ENCODE measurements at places on chromosomes 16 and 17.

DNA sequence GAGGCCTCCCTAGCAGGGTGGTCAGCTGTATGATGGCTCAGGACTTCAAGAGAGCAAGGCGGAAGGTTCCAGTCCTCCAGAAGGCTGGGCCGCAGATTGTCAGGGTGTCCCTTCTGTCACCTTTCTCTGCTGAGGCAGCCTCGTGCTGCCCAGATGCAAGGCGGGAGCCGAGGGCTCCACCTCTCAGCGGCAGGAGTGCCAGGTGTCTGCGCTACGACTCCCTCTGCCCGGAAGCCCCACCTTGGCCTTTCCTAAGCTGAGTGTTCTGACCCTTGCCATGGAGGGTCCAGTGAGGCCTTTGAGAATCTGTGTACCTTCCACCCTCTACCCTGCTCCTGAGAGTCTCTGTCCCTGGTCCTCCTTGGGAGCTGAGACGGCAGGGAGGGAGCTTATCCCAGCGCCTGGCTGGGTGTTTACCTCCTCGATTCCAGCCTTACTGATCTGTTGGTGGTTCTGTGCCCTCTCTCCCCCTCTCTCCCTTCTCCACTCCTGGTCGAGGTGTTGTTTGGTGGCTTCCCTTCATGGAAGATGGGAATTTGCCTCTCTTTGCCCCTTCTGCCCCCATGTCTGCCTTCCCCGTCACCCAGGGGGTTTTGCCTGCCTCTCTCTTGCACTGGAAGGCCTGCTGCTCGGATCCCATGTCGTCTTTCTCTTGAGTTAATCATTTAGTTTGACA lies 2.2 kb upstream of the ZNF750 start:
- no peak for DNase-seq

DNA sequence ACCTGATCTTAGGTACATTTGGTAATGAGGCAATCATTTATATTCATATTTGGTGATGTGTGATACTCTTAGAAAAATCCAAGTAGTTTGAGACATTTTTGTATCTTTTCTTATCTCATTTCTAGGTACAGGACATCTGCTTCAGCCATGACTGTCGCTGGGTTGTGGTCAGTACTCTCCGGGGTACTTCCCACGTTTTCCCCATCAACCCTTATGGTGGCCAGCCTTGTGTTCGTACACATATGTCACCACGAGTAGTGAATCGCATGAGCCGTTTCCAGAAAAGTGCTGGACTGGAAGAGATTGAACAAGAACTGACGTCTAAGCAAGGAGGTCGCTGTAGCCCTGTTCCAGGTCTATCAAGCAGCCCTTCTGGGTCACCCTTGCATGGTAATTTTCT lies 312.2 kb downstream of the BCAS3 start:
- DNase-seq: no peak

DNA sequence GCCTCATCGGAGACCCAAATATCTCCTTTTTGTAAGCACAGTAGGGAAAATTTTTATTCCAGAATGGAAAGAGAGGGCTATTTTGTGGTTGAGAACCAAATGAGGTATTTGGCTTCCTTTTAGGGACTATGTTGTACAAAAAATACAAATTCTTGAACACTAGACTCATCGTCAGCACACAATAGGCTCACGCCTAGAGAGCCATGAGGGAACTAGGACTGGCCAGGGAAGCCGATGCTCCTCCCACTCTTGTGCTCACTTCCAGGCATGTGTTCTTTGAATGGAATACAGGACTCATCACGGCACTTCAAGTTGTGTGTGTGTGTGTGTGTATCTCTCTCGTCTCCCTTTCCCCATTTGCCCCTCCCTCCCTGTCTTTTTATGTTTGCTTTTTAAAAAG lies 17.8 kb upstream of the BLMH start:
- no peak for DNase-seq

DNA sequence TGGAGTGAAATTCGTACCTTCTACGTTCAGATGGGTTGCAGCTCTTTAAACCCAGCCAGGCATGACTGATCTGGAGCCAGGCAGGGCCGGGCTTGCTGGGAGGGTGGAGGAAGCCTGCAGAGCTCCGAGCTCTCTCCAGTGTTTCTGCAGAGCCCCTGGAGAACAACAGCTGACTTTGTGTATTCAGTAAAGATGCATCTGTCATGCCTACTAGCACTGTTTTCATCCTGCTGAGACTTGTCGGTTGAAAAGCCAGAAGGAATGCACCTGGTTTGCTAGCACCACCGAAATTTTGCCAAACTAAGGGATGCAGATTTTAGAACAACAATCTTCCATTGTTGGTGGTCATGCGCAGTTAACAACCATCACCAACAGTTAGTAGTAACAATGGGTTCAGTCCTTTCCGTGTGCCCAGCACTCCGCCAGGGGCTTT lies 22.4 kb upstream of the SCNN1B start:
- no peak for DNase-seq

- DNase-seq: no peak
These were observed 1.1 kb downstream of the SMIM5 start for GRCh38 chr17:75634376-75634740.

DNA sequence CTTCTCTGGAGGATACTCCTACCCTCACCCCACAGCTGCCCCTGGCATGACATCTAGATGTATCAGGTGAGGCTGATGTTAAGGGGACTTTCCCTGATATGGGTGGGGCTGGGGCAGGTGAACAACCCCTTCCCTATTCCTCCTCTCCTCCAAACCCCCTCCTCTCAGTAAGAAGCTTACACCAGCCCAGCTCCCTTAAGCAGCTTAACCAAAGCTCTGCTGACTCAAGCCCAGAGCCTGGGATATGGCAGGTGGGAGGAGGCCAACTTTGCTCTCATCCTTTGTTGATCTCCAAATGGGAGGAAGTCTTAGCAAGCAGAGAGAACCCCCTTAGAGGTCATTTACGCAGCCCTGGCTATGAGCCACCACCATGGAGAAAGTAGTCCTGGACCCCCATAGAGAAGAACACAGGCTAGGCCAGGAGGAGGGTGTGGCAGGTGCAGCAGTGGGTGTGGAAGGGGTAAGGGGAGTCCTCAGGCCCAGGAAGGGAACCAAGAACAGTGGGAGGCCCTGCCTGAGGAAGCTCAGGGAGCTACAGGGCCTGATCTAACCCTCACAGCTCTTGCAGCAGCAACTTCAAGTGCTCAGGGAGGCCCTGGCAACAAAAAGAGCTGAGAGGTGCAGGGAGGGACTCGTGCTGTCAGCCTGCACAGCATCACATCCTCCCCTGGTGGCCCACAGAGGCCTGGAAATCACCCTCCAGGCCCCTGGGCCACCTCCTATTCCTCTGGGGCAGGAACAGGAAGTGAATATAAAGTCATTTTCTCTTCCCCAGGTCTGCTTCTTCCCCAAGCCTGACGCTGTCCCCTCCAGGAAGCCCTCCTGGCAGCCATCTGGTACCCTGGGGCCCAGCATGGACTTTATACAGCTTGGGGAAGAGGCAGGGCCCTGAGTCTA lies 2.9 kb downstream of the UNC119 start:
- DNase-seq: no peak

DNA sequence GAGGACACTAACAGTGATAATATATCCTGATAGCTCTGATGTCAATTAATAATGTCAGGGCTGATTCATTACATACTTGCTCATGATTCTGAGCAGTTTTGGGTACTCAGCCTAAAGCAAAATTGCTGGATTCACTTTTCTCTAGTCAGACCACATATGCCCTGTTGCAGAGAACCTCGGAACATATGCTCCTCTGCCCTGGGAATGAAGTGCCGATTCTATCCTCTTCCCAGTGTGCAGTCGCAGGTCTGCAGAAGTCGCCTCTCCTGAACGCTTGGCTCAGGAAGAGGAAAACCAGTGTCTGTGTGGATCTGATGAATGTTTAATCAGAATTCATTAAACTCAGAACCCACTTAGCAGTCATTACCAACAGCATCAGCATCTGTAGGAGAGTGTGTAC lies 34.5 kb downstream of the ABCC12 start:
- no peak for DNase-seq

GRCh38 chr17:56594320-56595107 lies 1.0 kb downstream of the NOG start:
- no peak for DNase-seq

- no peak for DNase-seq
These were observed 88.6 kb downstream of the BRIP1 start for GRCh38 chr17:61774724-61775123.

- no peak for DNase-seq
These were observed at the start of gene TTLL6 for GRCh38 chr17:48816774-48817590. TSS of gene TTLL6 (minus strand) at chr17:48817229. CDS start at chr17:48817072, 157 bp downstream.

DNA sequence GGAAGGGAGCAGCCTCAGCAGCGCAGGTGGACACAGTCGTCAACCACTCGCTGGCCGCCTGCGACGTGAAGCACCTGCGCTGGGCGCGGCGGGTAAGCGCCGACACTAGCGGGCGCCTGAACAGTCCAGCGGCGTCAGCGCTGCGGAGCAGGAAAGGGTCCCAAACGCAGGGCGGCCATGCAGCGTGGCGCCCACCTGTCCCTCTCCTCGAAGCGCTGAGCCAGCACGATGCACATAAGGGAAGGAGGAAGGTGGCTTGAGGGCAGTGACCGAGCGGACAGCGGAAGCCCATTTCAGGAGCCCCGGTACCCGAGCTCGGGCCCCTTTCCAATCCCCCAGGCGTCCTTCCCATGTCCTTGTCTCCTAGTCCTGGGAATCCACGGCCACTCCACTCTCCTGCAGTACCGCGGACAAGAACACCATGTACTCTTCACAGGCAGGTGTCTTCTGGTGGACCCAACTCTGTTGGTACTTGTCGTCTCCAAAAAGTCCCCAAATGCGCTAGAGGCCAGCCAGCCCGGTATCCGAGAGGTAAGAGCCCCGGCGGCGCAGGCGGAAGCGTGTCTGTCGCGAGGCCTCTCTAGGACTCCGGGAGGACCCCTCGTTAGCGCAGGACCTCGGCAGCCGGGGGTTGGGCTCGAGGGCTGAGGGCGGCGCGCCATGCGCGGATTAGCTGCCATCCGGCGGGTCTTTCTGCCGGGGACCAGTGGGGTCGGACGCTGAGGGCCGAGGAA lies 14.4 kb downstream of the ZNF232 start:
- peak; percentile 17 for DNase-seq

Data from cerebellar nuclear complex (tissue), 1 donor.